Activated CD4-positive, alpha-beta memory T cell treated with anti-CD3 and anti-CD28 coated beads for 36 hours (primary cell): ENCODE measurements at places on chromosomes 4 and X. TPM values are rescaled to one million over a fixed set of nuclear protein-coding genes. Genes with fewer than 3 reads are reported as not detected.

DNA sequence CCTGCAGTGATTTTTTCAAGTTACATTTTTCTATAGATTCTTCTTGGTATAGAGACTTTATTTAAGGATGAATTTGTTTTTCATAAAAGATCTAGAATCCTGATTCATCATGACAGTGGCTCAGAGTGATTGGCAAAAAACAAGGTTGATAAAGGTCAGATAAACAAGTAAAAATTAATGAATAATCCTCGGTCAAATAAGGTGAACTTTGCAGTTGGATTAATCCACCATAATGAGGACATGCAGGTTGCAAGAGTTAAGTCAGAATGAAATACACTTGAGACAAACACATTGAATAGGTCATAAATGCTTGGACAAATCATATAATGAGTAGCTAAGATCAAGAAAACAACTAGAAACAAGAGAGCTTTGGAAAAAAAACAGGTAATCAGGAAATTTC lies 22.9 kb upstream of the UGT2B7 start:
- no peak for DNase-seq

DNA sequence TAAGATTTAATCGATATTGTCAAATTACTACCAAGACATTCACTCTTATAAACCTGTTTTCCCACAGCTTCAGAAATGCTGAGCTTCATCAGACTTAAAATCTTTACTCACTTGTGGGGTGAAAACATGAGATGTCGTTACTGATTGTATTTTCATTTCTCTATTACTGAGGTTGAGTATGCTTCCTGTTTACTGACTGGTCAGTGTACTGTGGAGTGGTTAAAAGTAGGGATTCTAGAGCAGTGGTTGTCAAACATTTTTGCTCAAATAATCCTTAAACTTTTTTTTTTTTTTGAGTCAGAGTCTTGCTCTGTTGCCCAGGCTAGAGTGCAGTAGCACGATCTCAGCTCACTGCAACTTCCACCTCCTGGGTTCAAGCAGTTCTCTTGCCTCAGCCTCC lies 50.3 kb downstream of the NSUN7 start:
- no peak for DNase-seq

The TSPAN7 gene
- 0.69 TPM for total RNA-seq

The SCRG1 gene
- total RNA-seq = not detected

- DNase-seq = no peak
Measured at GRCh38 chrX:46559062-46559461, 13.8 kb upstream of the ZNF674 start.
